ENCODE measurements at places on chromosomes 4 and X.
A peak's percentile ranks its signal among the peaks of the same experiment; 100 is the strongest.

GRCh38 chr4:177855507-177856197 is 413.4 kb upstream of the AGA start:
- no peak for DNase-seq

DNA sequence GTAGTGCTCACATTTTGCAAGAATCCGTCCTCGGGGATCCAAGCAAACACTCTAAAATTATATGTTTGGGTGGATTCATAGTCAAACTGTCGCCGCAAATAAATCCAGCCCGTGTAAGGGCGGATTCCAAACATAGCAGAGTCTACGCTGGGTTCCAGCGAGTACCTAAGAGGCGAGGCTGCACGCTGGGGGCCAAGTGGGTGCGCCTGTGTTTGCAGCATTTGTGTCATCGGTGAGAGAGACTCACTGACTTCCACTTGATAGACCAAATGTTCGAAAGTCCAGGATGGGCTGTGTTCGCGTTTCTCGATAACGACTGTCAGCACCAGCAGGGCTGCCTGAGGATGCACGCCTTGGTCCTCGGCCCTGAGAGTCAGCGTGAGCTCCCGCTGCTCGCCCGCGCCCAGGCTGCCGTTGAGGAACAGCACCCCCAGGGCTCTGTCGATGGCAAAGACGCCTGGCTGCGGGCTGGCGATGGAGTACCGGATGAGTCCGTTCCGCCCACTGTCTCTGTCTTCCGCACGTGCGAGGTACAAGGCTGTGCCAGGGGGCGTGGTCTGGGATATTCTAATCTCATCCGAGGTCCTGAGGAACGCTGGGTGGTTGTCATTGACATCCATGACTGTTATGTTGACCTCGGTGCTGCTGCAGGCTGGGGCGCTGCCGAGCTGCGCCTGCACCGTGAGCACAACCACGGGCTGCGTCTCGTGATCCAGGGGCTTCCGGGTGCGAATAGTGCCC is 158.7 kb downstream of the DCHS2 start:
- DNase-seq = peak; percentile 28

GRCh38 chr4:112156112-112156511 is 10.9 kb downstream of the FAM241A start:
- no peak for DNase-seq

DNA sequence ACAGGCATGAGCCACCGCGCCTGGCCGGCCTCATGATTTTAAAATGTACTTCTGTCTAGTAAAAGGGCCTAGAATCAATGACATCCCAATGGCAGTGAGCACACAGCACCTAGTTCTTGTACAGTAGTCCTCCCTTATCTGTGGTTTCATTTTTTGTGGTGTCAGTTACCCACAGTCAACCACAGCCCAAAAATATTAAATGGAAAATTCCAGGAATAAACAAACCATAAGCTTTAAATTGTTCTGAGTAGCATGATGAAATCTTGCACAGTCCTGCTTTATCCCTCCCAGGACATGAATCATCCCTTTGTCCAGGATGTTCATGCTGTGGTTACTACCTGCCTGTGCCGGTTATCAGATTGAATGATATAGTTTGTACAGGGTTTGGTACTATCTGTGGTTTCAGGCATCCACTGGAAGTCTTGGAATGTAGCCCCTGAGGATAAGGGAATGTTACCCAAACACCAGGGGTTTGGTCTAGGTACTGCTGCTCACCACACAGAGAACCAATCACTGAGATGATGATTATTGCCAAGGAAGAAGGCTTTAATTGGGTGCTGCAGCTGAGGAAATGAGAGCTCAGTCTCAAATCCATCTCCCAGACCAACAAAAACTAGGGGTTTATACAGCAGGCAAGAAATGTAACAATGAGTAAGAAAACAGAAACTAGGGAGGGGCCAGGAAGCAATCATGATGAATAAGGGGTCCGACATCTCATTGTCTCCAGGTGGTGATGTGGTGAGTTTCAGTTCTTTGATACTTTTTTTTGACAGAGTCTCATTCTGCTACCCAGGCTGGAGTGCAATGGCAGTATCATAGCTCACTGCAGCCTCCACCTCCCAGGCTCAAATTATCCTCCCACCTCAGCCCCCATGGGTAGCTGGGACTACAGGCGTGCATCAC is 16.2 kb upstream of the FHL1 start:
- no peak for DNase-seq

DNA sequence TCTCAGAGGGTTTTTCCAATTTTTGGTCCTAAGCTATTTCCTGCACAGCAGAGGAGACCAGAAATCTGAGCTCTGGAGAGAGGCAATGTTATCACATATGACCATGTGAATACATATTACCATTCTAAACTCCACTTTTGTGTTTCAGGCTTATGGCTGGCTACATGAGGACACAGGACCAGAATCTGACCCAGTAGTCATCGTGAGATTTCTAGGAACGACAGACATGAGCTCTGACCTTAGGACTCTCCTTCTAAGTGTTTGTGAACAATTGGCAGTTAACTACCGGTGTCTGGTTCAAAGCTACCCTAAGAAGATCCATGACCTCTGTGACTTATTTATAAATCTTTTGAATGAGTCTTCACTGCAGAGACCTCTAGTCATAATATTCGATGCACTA is 198.6 kb downstream of the NWD2 start:
- no peak for DNase-seq

GRCh38 chr4:36241771-36242170 is 2.5 kb downstream of the ARAP2 start:
- no peak for DNase-seq

DNA sequence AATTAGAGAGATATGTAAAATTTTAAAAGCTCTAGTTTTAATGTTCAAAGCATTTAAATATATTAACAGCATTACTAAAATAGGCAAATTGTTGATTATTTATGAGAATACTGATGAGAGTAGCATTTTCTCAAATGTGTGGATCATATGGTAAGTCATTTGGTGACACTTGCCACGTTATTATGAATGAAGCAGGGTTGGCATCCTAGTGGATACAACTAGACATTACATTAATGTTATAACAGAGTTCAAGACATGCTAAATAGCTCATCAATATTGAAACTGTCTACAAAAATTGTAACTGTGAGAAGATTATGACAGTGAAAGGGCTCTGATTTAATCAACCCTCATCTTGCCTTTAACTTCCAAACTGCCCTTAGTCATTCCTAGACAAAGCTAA is 171.1 kb downstream of the PDGFC start:
- no peak for DNase-seq

DNA sequence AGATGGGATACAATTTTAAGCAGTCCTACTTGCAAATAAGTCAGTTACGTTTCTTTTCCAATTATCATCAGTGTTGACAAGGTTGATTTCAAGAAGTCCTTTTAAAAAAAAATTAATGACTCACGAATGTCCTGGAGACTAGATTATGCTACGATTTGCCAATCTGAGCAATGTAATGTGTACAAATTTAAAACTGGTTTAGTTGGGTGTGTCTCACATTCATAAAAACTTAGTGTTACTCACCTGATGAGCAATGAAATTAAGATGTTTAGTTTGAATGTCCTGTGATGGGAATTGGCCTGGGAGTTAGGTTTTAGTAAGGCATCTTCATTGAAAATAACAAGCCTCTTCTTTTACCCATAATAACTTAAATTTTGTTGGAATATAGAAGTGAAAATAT is 136.7 kb upstream of the POF1B start:
- DNase-seq = no peak

DNA sequence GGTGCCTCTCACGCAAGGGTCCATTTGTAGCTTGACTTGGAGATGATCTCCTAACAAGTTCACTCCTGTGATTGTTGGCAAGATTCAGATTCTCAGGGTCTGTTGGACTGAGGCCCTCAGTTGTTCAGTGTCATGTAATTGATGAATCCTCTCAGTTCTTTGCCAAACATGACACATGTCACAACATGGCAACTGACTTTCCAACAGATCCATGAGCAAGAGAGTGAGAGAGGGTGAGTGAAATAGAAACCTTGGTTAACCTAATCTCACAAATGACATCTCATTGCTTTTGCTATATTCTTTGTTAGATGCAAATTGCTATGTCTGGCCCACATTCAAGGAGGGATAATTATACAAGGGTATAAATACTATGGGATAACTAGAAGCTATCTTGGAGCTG is 231.0 kb upstream of the PCDH10 start:
- no peak for DNase-seq

DNA sequence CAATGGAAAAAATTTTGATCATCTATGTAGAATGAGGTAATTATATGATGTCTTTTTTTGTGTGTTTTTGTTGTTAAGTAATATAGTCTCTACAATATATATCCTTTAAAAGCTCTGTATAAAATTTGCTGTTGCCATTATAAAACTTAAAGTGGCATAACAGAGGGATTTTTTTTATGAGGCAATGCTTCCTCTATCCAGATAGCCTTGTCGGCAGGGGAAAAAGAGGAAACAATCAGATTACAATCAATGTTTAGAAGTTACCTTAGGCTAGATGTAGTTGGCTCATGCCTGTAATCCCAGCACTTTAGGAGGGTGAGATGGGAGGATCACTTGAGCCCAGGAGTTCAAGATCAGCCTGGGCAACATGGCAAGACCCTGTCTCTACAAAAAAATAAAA is 86.8 kb downstream of the DIAPH2 start:
- no peak for DNase-seq

GRCh38 chrX:37672563-37672962 is 13.0 kb upstream of the XK start:
- DNase-seq = no peak

GRCh38 chrX:48636776-48637175 is 39.5 kb downstream of the WDR13 start:
- DNase-seq = no peak

DNA sequence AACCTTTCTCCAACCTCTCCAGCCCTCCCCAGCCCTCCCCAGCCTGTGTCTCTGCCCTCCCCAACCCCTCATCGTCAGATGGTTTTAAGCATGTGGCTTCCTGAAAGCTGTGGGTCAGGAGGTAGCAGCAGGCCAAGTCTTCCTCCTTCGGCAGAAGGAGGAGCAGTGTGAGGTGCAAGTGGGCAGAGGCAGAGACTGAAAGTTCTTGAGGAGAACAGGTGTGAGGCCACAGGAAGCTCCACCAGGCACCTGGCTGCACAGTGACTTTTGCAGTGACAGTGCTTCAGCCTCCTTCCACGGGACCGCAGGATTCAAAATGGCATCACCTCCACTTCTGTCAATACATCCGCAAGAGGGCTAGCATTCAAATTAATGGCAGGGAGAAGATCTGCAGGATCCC is 203.9 kb upstream of the LEF1 start:
- DNase-seq = no peak

DNA sequence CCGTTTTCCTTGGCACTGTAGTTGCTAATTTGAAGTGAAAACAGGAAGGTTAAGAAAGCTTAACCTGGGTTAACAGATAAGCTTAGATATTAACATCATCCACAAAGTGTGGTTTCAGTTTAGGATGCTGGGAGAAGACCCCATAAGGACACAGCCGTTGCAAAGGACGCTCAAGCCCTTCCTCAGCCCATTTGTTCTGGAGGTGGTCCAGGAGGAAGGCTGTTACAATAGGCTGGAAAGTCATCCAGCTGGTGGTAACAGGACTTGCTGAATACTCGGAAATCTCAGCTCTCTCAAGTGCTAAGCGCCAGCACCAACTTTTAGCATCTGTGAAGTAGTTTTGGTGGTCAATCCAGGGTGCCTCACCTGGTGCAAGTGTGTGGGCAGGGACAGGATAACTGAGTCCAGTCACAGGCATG is 14.2 kb downstream of the CHST7 start:
- DNase-seq = no peak

- no peak for DNase-seq
These were observed 5.7 kb downstream of the GPC3 start for GRCh38 chrX:133979641-133980230.

- DNase-seq = no peak
These were observed 65.7 kb upstream of the CAMK2D start for GRCh38 chr4:113827285-113827684.

DNA sequence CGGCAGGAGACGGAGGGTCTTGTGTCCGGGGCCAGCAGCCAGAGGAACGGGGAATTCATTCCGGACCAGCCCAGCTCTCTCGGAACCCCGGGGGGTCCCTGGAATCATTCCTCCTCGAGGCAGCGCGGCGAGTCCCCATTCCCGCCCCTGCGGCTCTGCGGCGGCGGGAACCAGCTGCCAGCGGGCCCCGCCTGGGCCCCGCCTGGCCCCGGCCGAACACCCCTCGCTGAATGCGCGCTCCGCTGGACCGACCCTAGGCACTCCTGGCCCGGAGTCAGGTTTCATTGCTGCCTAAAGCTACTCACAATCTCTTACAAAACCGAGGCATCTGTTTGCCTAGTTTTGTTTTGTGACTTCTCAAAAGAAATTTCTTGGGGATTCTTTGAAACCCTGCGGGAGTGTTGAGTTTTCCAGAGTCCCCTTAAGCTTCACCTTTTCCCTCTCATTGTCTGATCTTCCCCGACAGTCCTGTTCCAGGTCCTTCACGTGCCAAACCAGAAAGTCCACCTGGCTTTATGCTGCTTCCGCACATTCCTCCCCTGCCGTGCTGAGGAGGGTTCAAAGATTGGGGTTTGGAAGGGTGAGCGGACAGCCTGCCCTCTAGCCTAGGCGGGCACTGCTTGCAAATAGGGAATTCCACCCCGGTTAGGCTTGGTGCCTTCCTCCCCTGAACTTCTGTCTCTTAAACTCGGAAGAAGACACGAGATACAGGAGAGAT is 789 bp downstream of the ARHGAP10 start:
- no peak for DNase-seq

GRCh38 chr4:41038304-41038703 is 176.0 kb downstream of the APBB2 start:
- DNase-seq = no peak
